ENCODE measurements at places on chromosomes 12 and 14.

- no peak for DNase-seq
Observed at GRCh38 chr14:90678420-90678819, 137.8 kb downstream of the TTC7B start.

- DNase-seq = no peak
Observed at GRCh38 chr14:44736326-44736725, 225.4 kb downstream of the KLHL28 start.

DNA sequence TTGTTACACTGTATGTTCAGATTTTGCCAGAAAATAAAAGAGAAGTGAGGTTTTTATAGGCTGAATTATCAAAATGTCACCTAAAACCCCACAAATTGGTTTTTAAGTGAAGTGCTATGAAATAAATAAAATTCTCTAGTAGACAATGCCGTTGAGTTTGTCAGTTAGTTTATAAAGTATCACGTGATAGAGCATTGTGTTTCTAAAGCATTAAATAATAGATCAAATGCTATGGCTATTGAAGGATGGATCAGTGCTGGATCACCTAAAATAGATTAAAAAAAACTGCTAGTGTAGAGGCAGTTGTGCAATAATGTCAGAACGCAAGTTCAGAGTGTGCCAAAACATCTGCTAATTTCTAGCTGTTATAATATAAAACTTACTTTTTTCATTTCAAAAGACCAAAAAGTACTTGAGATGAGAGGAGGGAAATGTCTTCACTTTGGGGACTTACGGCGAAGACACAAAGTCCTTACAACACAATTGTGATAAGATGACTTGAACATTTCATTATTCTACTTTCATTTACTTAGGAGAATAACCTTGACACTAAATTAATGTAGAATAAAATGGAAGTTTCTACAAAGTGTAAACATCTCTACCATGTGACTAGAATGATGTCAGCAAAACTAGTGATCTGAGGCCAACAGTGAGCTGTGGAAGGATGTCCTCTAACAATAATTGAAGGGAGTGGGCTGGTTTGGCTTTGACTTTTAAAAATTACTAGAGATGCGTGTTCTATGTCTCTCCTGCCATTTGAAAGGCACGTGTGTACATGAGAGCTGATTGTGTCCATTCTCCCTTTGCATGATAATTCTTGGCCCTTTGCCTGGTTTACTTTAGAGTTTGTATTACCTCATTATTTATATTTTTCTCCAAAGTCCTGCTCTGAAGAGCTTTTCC, 154.4 kb upstream of the PDE3A start:
- DNase-seq = no peak

DNA sequence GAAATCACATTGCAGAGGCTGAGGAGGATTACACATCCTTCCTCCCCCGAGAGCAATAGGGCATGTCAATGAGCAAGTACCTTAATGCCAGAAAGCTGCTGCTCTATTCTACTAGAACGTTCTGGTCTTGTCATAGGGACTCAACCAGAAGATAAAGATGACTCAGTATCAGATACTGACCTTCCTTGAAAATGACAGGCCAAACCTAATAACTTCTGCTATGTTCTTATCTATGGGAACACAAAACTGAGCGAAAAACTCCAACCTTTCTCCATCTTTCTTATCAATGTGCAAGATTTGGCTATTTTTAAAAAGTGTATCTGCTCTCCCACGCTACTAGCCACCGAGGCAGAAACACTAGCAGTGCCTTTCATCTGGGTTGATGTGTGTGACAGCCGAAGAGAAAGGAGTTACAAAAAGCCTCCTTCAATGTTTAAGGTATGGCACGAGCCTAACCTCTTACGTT, 5.5 kb downstream of the CCDC92 start:
- DNase-seq = no peak

GRCh38 chr12:13362260-13362841, 165.8 kb downstream of the EMP1 start:
- no peak for DNase-seq

DNA sequence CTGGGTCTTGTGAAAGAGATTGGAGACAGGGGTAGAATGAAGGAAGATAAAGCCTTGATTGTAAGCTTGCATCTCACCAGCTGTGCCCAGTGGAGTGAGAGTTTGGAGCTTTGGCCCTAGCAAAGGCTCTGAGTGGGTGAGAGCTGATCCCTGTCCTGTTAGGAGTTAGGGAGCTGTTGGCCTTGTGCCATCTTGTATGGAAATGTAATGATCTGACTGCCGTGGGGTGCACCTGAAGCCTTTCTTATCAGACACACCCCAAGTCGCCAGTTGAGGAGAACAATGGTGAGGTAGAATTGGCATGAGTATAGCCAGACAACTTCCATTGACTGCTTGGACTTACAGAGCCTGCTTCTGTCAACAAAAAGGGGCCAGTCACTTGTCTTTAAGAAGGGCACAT, 130.1 kb downstream of the PRKCH start:
- no peak for DNase-seq

DNA sequence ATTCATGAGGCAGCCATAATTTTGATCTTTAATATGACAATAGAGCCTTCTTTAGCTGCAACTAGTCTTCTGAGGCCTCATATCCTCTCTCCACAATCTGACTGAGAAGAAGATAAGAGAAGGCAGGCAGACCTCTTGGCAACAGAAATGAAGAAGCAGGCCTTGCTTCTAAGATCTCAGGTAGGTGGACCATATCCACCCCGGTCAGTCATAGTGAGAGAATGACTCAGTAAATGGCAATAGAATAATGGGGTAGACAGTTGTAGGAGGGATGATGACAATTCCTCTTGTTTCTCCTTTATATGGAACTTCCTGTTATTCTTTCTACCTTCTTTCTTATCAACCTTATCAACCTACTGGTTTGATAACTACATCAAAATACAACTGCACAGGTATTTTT, 246.7 kb upstream of the G2E3 start:
- DNase-seq = no peak

- DNase-seq = no peak
Observed at GRCh38 chr12:129779033-129779432, 124.8 kb downstream of the TMEM132D start.

- no peak for DNase-seq
Observed at GRCh38 chr12:42486407-42486806, 103.1 kb downstream of the PRICKLE1 start.

- no peak for DNase-seq
Observed at GRCh38 chr14:67453575-67454300, 34.8 kb downstream of the TMEM229B start.

GRCh38 chr12:22518060-22518719, 26.2 kb downstream of the C2CD5 start:
- no peak for DNase-seq

- no peak for DNase-seq
Observed at GRCh38 chr12:21786041-21786531, 11.6 kb upstream of the KCNJ8 start.

- no peak for DNase-seq
Observed at GRCh38 chr14:52318062-52318461, 4.0 kb downstream of the PTGER2 start.

DNA sequence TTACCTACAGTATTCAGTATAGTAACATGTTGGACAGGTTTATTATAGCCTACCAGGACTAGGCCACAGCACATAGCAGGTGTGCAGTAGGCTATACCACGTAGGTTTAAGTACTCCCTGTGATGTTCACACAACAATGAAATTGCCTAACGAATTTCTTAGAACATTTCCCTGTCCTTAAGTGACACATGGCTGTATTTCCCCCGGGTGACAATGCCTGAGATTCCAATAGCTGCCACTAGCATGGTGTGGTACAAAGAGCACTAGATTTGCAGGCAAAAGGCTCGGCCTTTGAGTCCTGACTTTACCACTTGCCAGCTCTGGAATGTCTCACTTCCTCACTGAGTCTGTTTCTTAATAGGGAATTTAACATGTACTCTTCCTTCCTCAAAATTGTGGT, 19.7 kb downstream of the PTPN21 start:
- DNase-seq = no peak

DNA sequence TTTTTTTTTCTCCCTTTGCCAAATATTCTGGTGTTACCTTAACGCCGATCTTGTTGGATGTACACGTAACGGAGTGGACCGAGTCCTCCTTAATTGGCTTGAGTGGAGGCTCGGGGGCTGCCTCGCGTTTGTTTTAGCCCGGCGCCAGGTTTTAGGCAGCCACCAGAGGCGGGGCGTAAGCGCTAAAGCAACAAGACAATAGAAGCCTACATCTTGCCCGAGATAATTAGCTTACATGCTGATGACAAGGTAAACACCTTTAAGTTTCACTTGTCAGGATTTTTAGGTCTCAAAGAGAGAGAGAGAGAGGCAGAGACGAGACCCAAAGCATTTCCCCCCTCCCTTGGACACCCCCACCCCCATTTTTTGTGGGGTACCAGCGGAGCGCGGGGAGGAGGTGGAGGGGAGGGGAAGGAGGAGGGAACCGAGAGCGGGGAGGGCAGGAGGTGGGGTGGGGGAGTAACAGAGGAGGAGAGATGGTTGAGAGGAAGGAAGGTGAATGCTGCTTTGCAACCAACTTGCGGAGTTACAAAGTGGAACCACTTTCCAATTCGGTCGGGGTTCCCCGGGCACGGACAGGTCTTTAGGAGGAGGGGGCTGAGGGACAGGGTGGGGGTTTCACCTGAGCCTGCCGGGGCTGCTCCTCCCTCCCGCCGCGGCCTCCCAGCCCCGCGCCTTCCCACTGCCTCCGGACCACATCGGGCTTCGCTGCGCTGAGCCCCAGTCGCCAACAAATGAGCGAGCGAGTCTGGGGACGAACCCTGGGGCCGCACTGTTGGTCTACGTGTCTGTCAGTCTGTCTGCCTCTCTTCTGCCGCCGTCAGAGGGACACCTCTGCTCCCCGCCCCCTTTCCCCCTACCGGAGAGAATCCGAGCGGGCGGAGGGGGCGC, at the start of gene NKX2-1:
TSS of gene NKX2-1 (minus strand) at position 802 of the 891 bp plus-strand sequence. CDS start at position 699, 103 bp downstream.
- no peak for DNase-seq

DNA sequence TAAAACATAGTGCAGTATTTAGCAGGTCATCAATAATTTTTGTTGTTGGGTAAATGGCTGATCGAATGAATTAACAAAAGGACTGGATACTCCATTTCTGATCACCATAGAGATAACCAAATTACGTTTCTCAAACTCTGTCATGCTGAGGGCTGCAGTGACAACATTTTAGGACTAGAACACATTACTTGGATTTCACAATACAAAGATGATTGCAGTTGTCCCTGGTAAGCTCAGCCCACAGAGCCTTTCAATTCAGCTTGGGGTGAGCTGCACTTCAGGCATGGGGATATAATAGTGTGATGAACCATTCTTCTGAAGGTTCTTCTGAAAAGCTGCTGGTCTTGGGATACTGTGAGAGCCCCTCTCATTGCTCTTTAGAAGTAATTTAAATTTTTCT, 74.3 kb downstream of the FAR2 start:
- no peak for DNase-seq

DNA sequence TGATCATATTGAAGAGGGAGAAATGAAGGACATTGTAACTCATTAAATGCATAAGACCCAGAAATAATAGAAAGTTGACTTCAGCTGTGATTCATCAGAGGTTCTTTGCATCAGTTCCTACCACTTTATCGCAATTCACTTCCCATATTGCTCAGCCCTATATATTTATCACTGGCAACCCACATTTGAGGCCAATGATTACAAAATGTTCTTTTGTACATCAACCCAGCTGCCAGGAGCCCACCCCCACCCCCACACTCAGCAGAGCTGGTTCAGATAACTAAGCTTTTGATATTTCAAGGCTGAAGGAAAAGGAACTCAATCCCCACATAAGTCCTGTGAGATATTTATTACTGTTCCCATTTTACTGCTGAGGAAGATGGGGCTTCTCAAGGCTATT, 51.2 kb upstream of the TMPO start:
- DNase-seq = no peak

- no peak for DNase-seq
Observed at GRCh38 chr14:98682726-98683125, 589.3 kb downstream of the BCL11B start.

DNA sequence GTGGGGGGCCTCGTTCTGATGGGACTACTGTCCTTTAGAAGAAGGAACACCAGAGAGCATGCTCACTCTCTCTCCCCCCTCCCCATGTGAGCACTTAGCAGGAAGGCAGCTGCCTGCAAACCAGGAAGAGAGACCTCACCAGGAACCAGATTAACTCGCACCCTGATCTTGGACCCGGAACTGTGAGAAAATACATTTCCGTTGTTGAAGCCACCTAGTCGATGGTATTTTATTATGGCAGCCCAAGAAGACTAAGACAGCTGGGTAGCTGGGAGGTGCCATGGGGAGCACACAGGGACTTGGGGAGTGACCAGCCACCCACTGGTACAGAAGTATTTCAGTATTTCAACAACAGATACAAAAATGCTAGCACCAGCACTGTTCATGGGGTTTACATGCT, 59.0 kb downstream of the VCPKMT start:
- no peak for DNase-seq

DNA sequence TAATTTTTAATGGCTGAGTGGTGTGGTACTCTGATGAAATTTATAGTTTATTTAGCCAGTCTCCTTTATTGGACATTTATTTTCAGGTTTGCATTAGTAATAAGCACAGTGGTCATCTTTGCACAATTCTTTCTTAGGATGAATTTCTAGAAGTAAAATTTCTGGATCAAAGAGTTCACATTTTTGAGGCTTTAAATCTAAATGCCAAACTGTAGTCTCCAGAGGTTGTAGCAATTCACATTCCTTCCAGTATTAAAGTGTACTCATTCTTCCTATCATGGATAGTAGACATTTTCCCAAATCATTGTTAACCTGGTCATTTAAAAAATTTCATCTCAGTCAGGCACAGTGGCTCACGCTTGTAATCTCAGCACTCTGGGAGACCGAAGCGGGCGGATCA, 24.8 kb downstream of the SLC39A9 start:
- no peak for DNase-seq

DNA sequence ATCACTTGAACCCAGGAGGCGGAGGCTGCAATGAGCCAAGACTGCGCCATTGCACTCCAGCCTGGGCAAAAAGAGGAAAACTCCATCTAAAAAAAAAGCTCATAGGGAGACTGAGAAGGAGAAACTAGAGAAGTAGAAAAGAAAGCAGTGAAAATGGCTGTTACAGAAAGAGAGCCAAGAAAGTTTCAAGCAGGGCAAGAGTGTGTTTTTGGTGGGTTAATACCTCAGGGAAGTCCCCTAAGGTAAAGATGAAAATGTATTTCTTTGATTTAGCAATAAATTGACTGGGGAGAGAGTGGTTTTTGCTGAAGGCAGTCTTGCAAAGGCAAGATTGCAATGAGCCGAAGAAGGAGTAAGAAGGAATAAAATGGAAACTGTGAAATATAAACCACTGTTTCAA, 10.0 kb upstream of the DUSP16 start:
- no peak for DNase-seq

- no peak for DNase-seq
Observed at GRCh38 chr14:101202627-101203404, 299.3 kb upstream of the RTL1 start.

GRCh38 chr12:19404242-19404880, 34.9 kb upstream of the AEBP2 start:
- DNase-seq = no peak

GRCh38 chr12:52241205-52241842, 8.3 kb downstream of the KRT7 start:
- no peak for DNase-seq

- no peak for DNase-seq
Observed at GRCh38 chr14:77988096-77988870, 181.9 kb upstream of the NRXN3 start.

All from stimulated activated CD4-positive, alpha-beta T cell treated with anti-CD3 and anti-CD28 coated beads, Interleukin-1b, Interleukin-23, amount 100 ng/mL, for 1 hour (primary cell).